ENCODE measurements at places on chromosomes 7 and 10. TPM values are rescaled to one million over a fixed set of nuclear protein-coding genes. Genes with fewer than 3 reads are reported as not detected.

The PON3 gene
- polyA plus RNA-seq = 0.62 TPM

The CREB5 gene
- polyA plus RNA-seq = 28.4 TPM

The CPEB3 gene
- polyA plus RNA-seq = 0.60 TPM

The NRCAM gene
- polyA plus RNA-seq = 21.9 TPM

The JMJD1C gene
- 32.1 TPM for polyA plus RNA-seq

The SEMA3C gene
- not detected for polyA plus RNA-seq

The ASIC3 gene
- 0.70 TPM for polyA plus RNA-seq

The FAM180A gene
- polyA plus RNA-seq = not detected

The SYNPO2L gene
- polyA plus RNA-seq = not detected

The MTG1 gene
- polyA plus RNA-seq = 91.6 TPM

GRCh38 chr10:102241032-102241443 is 274 bp downstream of the PITX3 start:
- DNase-seq = no peak

DNA sequence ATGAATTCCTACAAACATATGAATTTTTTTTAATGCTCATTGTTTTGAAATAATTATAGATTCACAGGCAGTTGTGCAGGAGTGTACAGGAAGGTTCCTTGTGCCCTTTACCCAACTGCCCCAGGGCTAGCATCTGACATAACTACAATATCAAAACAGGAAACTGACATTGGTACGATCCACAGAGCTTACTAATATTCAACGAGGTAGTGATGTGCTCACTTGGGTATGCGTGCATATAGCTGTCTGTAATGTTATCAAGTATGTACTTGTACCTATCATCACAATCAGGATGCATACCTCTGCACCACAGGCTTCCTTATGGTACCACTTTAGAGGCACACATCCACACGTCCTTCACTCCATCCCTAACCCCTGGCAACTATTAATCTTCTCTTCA is 68.3 kb downstream of the BMS1 start:
- DNase-seq = no peak

GRCh38 chr10:34739915-34740314 is 75.2 kb downstream of the PARD3 start:
- DNase-seq = peak; percentile 82

DNA sequence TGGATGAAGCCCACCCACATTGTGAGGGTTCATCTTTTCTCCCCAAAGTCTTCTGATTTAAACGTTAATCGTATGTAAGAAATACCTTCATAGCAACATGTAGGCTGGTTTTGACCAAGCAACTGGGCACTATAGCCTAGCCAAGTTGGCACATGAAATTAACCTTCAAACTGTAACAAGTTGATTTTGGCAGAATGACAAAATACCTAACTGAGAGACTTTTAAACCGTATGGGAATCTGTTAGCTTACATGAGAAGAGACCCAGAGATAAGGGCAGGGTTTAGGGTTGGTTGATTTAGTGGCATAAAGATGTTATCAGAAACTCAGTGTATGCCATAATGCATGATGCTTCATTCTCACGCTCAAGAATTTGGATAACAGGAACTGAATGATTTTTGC is 69.5 kb downstream of the CDK13 start:
- no peak for DNase-seq

GRCh38 chr7:3092468-3092867 is 48.8 kb upstream of the CARD11 start:
- DNase-seq = no peak

- no peak for DNase-seq
Observed at GRCh38 chr7:922334-923107, 32.0 kb downstream of the ADAP1 start.

GRCh38 chr10:109894516-109894915 is 28.8 kb downstream of the XPNPEP1 start:
- DNase-seq = peak; percentile 80

DNA sequence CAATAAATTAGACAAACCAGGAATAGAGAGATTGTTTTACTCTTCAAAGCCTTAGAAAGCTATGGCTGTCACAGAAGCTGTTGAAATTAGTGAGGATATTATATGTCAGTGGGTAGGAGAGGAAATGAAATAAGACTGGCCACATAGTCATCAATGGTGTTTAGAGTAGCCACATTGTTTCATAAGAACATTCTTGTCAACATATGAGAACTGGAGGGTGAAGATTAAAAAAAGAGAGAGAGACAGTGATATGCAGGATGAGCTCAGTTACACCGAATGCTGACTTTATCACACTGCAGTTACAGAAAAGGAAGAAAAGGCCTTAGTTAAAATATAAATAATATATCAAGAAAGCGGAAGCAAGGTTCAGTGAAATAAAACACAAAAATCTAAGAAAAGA is 412.0 kb downstream of the CNTNAP2 start:
- no peak for DNase-seq

DNA sequence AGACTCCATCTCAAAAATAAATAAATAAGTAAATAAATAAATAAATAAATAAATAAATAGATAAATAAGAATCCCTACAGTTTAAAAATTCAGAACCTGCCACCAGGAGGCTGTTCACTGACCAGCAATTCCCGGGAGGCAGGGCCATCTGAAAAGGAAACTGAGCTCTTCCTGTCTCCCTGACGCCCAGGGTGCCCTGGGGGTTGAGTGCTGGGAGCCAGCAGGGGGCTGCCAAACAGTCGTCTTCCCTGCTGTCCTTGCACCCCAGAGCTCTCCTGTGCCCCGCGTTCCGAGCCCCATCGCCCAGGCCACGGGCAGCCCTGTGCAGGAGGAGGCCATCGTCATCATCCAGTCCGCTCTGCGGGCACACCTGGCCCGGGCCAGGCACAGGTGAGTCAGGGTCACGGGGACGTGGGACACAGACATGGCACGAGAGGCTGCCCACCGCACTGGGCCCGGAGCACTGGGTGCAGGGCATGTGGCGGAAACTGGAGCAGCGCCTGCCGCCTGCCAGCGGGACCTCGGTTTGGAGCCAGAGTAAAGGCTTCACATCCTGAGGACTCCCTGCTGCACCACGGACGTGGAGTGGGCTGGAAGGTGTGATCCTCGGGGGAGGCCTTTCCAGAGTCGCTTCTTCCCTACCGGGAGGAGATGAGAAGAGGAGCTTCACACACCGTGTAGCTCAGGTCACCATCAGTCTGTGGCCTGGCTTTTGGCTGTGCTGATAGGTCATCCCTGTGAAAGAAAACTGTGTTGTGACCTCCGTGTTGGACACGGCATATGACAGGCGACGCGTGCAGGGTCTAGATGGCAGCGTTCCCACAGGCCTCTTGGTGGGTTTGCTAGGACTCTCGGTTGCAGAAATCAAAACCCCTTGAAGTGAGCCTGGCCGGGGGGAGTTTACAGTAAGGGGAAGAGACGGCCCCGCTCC is 25.9 kb upstream of the TTYH3 start:
- DNase-seq = no peak

DNA sequence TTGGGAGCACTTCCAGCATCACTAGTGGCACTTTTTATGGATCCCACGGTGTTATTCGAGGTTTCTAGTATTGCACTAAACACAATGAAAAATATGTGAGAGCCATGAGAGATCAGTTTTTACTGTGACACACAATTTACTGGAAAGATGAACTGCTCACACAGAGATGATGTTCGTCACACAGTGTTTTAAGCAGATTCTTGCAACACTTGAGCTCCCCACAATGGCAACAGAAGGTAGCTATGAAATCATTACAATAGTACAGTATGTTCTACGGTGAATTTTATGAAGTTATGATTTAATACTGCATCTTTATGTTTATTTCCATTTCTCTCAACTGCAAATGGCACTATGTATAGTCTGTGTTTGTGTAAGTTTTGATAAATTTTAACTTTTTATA is 27.4 kb upstream of the ENTPD1 start:
- DNase-seq = peak; percentile 54

GRCh38 chr10:75429159-75429827 is 2.1 kb upstream of the LRMDA start:
- no peak for DNase-seq

DNA sequence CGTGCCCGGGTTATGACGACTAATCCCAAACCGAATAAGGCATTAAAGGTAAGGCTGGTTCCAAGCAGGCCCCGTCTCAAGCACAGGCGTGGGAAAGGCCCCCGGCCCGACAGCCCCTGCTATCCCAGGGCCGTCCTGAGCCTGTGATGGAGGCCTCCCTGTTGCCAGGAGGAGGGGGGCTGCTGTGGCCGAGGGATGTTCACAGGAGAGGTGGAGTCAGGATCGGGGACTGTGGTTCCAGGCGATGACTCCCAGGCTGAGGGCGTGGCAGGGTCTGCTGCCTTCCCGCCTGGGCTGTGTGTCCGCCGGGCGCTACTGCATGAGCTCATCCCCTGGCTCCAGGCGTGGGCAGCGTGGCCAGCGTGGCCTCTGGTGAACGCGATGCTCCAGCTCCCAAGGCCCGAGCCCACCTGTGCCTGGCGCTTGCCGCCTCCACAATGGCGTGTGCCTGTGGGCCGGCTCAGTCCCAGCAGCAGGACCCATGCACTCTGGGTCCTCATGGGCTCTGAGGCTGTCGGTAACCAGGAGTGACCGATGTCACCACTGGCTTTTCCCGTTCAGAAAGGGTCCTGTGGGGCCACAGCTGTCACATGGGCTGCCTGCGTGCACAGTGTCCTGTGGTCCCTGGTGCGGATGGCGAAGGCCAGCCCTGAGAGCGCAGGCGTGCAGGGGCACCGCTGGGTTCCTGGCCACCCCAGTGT is 8.8 kb downstream of the MAFK start:
- DNase-seq = no peak

GRCh38 chr7:130149281-130150139 is 55.7 kb downstream of the TMEM209 start:
- no peak for DNase-seq

DNA sequence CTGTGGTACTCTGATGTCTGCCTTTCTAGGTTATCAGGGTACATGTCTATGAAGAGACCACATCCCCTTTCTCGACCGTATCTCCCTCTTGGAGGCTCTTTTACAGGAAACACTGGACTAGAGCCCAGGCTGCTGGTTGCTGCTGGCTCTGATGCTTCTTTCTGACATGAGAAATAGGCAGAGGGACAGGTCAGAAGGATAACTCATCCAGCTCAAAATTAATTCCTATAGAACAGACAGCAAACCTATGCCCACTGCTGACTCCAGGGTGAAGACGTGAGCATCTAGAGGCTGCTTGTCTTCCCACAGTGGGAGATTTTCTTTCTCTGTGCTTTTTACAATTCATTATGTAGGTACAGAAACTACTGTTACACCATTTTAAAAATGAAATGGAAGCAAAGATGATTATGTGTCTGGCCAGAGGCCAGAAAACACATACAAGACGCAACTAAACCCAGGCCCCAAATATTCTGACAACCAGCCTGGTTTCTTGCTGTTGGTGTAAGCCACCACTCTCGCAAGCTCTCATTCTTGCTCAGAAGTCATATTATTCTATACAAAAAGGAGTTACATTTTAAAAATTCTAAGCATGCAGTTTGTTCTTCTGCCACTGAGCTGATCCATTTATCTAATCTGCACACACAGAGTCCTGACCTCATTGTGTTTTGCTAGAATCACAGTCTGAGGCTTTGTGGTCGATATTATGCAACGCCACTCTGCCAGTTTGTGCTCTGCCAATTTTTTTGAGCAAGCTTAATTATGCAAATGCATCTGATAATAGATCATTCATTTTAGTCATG is 424.3 kb downstream of the KIF20B start:
- no peak for DNase-seq

- no peak for DNase-seq
Observed at GRCh38 chr7:98254951-98255610, 3.0 kb upstream of the TECPR1 start.

DNA sequence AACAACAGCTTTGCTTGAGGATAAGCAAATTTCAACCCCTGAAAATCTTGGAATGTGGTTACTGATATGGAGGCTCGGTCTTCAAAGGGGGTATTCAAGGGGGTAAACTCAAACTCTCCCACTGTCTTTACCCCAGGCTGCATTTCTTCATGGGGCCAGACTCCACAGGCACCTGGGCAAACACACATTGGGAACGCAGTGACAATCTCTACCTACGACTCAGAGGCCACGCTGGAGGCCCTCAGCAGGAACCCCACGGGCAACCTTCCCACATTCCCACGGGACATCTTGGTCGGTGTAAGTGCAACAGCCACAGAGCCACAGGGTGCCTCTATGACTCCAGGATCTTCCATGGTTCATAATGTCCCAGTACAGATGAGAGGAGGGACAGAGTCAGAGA is 2.2 kb upstream of the INSIG1 start:
- no peak for DNase-seq

DNA sequence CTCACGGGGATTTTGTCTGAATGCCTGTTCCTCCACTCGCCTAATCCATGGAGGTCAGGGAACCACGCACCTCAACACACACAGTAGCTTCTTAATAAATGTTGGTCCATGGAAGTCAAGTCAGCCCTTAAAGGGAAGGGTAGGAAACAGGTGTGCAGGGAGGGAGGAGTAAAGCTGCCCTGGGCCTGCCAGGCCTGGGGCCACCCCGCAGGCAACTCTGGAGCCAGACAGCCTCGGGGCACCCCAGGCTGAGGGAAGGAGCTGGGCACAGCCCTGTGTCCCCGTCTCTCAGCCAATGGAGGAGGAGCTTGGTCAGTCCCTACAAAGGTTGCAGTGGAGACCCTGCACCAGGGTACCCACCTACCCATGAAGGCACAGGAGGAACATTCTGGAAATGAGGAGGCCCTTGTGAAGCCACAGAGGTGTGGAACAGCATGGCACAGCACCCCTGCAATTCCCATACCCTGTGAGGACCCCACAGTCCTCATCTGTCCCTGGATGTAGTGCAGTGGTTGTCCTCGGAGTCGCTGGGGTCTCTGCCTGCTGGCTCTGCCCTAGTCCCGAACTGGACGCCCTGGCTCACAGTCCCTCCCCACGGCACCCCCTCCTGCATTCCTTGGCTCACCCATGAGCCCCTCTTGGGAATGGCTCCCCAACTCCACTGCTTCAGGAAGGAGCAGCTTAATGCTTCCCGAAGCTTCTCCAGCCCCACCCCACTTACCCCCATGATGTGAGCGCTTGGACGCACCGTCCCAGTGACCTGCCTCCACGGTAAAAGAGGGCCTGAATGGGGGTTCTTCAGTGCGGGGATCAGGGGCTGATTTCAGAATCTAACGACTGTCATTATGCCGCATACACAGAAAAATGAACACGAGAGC is 79.2 kb upstream of the INSIG1 start:
- no peak for DNase-seq

GRCh38 chr7:124480036-124480820 is 285.4 kb downstream of the GPR37 start:
- no peak for DNase-seq

DNA sequence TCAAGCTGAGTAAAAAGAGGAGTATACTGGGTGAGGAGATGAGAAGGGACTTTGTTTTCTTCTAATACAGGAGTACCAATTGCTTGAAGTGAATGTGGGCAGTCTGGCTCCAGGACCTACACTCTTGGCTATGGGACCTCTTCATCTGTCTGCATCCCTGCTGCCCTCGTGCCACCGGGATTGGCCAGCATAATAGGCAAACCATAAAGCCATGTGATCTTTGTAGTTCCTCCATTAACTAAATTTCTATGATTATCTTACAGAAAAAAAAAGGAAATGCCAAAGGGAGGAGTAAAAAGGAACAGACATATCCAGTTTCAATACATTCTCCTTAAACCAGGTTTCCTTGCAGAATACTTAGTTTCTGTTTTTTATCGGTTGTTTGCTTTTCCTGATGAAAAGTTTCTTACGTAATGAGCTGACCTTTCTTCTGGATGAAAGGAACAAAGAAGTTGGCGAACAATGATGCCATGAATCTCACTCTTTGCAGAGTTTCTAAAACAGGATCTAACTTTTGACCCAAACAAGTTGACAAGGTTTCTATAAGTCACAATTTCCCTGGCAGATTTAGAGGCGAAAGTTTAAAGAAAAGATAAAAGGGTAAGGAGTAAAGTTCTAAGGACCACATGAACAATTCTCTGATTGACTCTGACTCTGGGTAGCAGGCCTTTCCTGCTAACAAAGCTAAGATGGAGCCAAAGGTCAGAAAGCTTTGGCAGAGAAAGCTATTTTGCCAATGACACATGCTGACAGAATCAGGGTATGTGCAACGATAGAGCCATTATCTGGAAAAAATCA is 54.1 kb downstream of the LAMB1 start:
- DNase-seq = peak; percentile 97

Data from endothelial cell of umbilical vein (primary cell).